Esophagus squamous epithelium (tissue), 5 donors: ENCODE measurements at places on chromosomes 2 and 18.

DNA sequence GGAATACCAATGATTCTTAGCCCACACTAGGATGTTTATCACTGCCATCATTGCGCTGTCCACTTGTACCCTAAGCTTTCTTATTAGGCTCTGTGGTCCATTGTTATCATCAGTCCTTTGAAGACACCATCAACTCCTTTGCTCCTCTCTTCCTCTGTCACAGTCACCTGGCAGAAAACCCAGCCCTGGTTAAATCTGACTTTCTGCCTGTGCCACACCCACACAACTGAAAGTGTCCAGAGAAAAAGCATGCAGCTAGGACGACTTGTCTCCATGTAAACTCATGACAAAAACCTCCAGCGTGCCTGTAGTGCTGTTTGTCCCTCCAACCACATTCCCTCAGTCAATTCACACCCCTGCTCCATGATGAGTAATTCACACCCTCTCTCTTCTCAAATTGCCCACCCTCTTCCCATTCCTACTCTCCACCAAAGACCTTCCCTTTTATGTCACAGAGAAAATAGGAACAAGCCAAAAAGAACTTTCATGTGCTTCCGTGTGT, 297.4 kb upstream of the MGAT5 start:
- DNase-seq = no peak

GRCh38 chr2:39724828-39725144, 54.3 kb downstream of the THUMPD2 start:
- no peak for DNase-seq

GRCh38 chr2:2182551-2183071, 148.5 kb downstream of the MYT1L start:
- DNase-seq = no peak

DNA sequence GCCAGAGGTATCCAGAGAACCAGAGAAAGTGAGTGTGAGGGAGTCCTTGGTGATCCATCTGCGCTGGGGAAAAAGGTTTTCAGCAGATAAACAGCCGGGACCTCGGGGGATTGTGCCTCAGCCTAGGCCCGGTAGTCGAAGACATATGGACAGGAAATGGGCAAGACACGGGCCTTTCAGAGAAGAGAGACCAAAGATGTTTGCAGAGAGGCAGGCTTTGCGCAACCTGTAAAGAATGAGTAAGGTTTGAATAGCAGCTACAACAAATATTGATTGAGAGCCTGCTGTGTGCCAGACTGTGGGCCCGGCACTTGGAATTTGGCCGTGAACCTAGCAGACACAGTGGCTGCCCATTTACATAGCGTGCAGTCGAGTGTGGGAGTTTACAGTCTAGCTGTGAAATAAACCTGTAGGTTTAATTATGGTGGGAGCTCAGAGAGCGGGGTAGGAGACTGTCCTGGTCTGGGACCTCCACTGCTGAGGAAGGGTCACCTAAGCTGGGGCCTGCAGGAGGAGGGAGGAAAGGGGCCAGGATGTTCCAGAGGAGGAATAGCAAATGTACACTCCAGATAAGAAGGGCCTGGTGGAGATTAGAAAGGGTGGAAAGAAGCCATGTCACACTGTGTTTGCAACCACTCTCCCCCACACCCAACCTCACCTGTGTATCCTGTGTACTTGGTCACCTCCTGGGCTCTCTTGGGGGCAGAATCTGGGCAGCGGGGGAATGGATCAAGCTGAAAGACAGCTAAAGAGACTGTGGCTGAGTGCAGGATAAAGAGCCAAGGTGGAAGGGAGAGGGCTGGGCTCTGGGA, 3.0 kb downstream of the SH2D6 start:
- DNase-seq = no peak

- no peak for DNase-seq
Observed at GRCh38 chr18:28050545-28050944, 126.4 kb downstream of the CDH2 start.

- no peak for DNase-seq
Observed at GRCh38 chr2:170006587-170007325, 171.2 kb upstream of the MYO3B start.

GRCh38 chr18:69948919-69949537, 1.4 kb upstream of the CD226 start:
- no peak for DNase-seq

DNA sequence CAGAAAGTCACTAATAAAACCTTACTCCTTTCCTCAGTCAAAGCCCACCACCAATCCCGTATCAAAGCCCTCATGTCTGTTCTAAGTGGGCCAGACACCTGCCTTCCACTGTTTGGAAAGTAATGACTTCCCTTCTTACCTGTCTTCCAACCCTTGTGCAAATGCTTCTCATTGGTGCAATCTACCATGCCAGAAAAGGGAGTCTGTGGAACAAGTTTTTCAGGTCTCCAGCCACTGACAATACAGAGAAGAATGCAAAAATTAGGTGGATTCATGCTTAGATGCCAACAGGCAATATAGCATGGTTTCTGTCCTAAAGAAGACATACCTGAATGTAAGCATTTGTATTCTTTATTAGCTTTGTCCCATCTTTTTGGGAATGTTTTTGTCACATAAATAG, 1140.6 kb upstream of the LRRTM1 start:
- no peak for DNase-seq

- DNase-seq = no peak
Observed at GRCh38 chr2:70596739-70597138, 43.1 kb upstream of the TGFA start.

GRCh38 chr2:206211657-206212255, 52.1 kb downstream of the EEF1B2 start:
- no peak for DNase-seq

DNA sequence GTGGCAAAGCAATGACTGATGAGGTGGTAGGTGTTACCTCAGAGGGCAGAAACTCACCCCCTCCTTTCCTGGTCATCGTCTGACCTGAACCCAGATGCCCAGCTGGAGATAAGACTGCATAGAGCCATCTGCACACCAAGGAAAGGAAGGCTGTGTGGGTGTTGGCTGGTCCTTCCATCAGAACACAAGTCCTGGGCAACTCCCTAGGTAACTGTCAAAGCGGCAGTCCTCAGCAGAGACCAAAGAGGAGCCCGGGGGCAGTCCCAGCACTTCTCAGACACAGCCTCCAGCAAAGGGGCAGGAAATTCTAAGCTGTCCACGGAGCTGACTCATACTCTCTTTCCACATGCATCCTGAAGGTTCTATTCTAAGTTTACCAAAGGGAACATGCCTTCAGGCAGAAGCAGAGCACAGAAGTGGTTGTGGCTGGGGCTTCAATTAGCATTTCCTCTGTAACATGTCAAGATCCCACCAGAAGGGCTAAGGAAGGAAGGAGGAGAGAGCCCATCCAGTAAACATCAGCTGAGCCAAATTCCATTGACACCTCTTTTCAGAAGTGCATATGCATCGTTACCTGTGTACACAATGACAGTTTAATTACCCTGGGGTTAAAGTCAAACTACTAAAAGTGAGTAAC, 54.7 kb downstream of the SPRED2 start:
- DNase-seq = no peak

DNA sequence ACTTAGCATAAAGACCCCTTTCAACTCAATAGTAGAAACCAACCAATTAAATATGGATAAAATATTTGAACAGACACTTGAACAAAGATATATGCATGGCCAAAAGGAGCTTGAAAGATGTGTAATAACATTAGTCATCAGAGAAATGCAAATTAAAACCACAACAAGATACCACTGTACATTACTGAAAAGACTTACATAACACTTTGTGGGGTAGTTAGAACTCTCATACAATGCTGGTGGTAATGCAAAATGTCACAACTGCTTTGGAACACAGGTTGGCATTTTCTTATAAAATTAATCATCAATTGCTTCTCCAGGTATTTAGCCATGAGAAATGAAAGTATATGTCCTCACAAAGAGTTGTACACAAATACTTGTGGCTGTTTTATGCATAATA, 60.7 kb downstream of the TTC27 start:
- no peak for DNase-seq

GRCh38 chr2:27652341-27652740, 11.1 kb downstream of the SUPT7L start:
- DNase-seq = no peak

DNA sequence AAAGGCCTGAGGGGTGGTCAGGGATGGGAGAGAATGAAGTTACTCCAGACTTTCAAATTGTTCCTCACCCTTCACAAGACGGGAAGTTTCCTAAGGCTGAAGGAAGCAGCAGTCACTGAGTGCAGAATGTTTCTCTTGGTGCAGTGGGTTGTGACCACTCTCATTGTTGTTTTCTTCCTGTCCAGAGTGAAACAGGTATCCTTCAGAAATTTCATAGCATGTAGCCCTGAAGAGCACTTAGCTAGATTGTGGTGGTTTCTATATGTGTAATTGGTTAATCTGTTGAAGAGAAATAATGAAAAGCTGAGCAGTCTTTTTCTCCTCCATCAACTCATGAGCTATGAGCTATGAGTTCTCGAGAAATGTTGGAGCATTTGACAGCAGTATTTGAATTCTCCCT, 96.8 kb downstream of the GPD2 start:
- DNase-seq = no peak

- DNase-seq = no peak
Observed at GRCh38 chr2:143217512-143218115, 88.4 kb downstream of the ARHGAP15 start.

GRCh38 chr2:31217465-31218200, at the start of gene CAPN14:
Gene CAPN14 (minus strand): TSS chr2:31217515. CDS start chr2:31205447, 12,068 bp downstream.
- DNase-seq = no peak

- no peak for DNase-seq
Observed at GRCh38 chr2:149000158-149000938, 38.2 kb upstream of the LYPD6B start.

DNA sequence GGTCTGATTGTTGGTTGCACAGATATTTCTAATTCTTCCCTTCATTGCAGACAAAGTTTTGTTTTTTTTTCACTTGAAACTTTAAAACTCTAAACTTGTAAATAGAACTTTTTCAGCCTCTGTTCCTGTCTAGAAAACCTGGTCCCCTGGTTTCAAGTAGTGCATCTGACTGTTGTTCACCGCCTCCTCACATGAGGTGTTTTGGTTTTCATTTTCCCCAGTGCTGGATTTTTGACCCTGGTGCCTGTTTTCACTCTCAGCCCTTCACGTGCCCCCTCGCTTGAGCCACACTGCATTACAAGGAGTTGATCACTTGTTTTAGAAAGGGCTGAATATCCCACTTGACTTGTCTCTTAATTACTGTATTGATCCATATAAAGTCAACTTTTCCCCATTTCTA, 100.1 kb downstream of the TMEM185B start:
- DNase-seq = no peak

GRCh38 chr2:63875559-63876245, 34.0 kb downstream of the UGP2 start:
- DNase-seq = no peak

GRCh38 chr2:232949016-232949415, 64.0 kb downstream of the NGEF start:
- DNase-seq = no peak

- no peak for DNase-seq
Observed at GRCh38 chr2:204049635-204050034, 113.1 kb downstream of the ICOS start.

DNA sequence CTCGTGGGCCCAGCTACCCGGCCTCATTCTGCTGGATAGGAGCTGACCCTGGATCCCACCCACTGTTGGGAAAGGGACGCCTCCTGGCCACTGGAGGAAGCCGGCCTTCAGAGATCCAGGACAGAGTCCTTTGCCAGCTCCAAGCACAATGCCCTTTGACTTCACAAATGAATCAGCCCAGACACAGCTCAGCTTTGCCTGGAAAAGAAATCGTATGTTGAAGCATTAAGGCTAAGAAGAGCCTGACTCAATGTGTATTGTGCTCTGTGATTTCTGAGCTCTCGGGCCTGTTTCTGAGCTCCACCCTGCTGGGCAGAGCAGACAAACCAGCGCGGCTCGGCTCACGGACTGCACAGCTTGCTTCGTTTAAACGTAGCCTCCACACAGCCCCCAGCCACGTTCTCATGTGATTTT, 162.9 kb upstream of the APCDD1 start:
- no peak for DNase-seq

DNA sequence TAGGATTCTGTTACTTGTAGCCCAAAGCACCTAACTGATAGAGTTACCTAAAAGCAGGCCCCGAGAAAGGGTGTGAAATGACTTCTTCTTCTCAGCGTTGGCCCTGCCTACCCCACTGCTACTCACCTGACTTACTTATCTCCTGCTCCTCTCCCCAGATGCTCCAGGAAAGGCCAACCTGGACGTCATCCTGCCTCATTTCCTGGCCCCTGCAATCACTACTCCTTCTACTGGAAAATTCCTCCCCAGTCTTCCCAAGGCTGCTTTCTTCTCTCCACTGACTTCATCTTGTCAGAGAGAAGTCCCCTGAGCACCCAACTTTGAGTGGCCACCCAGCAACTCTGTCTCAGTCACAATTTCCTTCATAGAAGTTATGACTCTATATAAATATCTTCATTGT, 63.4 kb upstream of the KLF7 start:
- no peak for DNase-seq

GRCh38 chr18:54444319-54444914, 86.7 kb downstream of the C18orf54 start:
- DNase-seq = no peak

DNA sequence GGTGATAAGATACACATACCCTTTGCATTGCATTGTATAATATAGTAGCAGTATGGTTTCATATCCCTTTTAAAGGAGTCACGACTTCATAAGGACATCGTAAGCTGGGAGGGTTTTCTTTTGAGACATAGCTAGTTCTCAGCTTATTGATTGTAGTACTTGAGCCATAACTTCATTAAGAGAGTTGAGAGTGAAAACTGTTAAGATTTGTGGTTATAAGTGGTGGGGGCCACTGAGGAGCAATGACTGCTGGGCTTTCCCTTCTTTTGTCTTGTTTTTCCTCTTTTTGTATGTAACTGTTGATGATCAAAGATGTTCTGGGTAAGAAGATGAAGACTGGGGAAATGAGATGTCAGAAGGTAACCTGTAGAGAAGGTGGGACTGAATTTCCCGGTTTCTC, 11.0 kb downstream of the EIF5B start:
- no peak for DNase-seq

DNA sequence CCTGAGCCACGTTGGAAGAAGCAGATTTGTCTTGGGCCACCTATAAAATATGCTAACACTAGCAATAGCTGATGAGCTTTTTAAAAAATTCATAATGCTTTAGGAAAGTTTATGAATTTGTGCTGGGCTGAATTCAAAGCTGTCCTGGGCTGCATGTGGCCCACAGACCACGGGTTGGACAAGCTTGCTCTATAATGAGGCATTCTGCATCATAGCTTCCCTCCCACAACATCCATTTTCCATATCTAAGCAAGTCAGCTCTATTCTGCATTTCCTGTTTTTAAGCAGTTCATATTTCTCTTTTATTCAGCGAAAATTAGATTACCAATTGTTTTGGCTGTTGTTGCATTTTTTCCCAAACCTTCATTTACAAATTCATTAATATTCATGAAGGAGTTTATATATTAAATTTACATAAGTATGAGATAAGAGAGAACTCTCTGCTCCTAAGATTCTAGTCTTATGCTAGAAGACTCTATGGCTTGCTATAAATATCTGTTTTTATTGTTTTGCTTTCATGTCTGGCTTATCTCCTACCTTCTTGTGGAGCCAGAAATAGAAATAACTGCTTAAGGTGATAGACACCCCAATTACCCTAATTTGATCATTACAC, 114.5 kb upstream of the HNRNPA3 start:
- DNase-seq = no peak
